Activated naive CD8-positive, alpha-beta T cell treated with anti-CD3 and anti-CD28 coated beads, Interleukin-2, amount 50 U/mL, for 16 hours (primary cell): ENCODE measurements at places on chromosomes 3 and 15.

- DNase-seq, result no peak
These were observed 10.6 kb upstream of the POU1F1 start for GRCh38 chr3:87287011-87287410.

DNA sequence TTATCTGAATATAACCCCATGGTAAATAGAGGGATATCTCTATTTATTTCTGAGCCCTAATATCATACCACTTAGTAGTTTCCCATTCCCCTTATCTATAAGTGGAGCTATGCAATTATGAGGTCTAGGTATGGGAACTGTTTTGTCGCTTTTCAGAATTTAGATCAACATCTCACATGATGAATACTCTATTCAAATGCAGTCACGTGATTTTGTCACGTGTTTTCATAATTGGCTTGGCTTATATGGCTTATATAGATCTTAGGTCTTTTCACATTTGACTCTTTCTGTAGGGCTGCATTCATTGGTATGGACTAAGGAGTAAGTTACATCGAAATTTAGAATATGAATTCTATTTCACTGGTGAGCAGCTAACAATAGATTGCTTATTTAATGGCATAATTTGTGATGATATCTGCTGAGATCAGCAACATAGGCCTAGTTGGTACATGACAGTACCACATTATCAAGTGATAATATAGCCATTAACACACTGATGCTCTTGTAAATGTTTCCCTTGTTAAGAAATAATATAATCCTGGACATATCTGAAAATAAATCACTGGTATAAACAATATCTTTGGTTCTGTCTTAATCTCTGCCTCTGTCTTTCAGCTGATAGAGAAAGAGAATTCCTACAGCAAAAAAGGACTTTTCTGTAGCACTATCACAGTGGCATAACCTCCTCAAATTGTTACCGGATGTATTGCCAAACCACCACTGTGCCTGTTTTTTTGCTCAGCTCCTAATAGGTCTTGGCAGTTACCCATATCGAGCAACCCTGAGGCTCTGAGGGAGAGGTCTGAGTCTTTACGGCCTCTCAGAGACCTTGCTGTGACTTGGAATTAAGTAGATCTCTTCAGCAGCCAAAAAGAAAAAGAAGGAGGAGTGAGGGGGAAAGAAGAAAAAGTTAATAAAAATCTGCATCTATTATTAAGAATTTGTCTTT, 357.1 kb downstream of the ZPLD1 start:
- no peak for DNase-seq

DNA sequence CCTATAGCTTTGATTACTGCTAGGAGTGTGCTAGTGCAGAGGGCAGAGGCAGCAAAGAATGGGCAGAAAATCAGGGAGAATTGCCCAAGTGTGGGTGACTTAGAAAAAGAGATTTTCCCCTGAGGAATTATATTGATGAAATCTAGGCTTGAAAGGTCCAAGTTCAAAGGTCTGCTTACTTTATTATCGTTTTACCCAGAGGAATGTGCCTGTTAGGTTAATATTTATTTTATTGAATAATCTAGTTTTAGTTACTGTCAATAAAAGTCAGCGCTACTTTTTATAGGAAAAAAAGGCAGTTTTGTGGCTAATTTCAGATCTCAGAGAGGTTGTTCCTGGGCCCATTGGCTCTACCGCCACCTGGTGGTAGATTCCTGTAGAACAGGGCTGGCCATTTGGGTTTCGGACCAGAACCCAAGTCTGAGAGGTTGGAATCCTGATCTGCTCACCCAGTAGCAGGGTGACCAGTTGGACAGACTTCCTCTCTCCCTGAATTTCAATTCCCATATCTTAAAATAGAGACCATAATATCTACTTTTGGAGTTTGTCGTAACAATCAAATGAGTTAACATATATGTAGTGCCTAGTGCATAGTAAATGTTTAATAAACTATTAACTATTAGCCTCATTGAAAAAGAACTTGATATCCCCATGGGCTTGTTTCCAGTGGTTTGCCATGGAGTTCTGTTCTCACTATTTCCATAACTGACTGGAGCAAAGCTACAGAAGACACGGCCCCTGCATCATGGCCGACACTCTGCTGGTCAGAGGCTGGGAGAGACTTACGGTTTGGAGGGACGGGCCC, 62.7 kb upstream of the ZNF148 start:
- DNase-seq, result peak; percentile 13

- DNase-seq, result no peak
These were observed 78.8 kb downstream of the BFSP2 start for GRCh38 chr3:133478624-133479023.

GRCh38 chr3:196619223-196619622, 20.3 kb upstream of the NRROS start:
- no peak for DNase-seq

DNA sequence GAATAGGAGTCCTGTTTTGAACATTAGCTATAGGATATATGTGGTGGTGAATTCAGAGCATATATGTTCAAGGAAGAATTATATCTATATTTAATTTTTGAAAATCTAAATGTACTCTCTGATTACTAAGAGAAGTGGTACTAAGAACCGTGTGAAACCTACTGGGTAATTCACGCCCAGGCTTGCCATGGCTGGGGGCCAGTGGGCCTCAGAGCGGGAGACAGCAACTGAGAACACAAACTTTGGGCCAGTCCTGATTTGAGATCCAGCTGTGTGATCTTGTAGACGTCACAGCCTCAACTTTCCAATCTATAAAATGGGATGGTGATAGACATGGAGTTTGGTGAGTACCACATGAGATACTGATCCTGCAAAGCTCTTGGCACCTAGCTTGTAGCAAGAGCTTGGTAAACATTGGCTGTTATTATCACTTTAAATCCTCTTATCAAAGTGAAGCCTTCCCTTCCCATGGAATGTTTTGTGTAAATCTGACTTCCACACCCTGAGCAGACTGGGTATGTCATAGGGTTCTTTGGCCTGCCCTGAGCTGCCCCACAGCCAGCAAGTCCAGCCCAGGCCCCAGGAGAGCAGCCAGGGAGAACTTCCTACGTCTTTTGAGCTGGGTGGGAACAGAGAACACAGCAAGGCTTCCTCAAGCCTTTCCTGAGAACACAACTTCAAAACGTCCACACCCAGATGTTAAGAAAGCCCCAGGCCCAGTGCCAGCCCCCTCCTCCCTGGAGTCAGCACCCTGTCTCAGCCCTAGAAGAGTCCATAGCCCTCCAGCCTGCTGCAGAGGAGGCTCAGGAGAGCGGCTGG, 8.2 kb upstream of the PAQR5 start:
- DNase-seq, result no peak

DNA sequence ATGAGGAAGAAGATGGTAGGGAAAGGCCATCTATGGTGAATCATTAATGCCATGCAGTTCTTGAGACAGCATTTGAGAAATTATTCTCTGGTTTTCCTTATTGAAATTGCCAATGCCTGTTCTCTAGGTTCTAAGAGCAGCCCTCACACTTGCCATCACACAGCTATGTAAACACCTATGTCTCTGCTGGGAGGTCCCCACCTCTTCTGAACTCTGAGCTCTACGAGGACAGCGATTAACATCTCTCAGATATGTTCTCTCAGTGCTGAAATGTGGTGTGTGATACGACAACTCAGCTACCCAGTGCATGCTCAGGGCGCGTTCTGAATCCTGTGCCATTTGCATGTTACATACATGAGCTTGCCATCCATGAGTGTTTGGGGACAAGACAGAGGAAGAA, 131.3 kb upstream of the CTDSPL start:
- no peak for DNase-seq

- no peak for DNase-seq
These were observed 421.4 kb downstream of the EPHA6 start for GRCh38 chr3:97235611-97236315.

DNA sequence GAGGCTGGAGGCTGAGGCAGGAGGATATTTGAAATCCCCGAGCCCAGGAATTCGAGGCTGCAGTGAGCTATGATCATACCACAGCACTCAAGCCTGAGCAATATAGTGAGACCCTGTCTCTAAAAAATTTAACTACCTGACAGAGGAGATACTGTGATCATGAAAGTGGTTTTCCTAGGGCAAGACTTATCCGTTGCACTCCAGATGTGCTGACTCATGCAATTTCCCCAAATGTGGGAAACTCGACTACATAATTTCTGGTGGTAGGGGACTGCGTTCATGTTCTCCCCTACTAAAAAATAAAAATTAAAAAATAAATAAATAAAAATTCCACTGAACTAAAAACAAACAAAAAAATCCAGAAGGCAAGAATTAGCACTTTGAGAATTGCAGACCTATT, 271.7 kb downstream of the SHQ1 start:
- no peak for DNase-seq

DNA sequence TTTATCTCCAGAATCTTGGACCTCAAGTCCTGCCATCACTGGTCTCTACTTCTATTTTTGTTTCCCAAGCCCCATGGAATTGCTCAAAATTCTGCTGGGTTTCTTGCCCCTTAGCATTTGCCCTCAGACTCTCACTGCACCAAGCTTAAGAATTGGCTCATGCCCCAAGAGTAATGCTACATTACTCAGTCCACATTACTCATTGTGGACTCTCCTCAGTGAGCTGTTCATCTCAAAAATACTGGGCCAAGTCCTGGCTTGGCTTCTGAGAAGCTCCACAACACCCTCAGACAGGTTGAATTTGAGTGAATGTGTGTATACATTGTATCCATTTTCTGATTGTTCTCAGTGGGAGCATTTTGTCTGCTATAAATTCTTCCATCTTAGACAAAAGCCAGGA, 364.4 kb upstream of the ARHGEF26 start:
- DNase-seq, result no peak

DNA sequence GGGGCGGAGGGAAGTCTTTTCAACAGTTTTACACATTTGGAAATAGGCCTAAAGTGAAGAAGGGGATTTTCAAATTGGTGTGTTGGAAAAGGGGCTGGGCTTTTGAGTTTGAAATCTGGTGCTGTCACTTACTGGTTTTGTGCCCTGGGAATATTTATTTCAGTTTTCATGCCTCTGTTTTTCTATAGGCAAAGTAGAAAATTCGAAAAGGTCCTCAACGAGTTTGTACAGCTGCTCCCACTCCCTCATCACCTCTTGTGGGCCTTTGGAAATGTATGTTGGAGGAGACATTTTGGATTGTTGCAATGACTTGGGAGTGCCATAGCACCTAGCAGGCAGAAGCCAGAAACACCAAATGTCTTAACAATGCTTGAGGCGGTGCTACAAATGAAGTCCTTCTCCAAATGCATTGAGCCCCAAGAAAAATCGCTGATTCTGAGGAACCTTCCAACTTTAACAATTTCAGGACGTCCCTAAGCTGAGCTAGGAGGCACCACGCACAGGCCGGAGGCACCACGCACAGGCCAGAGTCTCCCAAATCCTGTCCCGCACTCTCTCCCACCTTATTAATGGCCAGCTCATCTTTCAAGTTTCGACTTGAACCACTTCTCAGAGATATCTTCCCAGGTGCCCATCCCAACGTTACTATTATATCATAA, 639 bp upstream of the POLR2M start:
- DNase-seq, result no peak

DNA sequence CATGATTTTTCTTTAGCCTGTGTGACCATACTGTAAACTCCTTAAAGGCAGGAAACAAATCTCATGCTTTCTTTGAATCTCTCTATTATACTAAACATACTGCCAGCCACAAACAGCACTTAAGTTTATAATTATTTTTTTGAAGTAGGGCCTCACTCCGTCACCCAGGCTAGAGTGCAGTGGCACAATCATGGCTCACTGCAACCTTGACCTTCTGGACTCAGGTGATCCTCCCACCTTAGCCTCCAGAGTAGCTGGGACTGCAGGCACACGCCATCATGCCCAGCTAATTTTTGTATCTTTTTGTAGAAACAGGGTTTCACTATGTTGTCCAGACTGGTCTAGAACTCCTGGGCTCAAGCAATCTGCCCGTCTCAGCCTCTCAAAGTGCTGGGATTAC, 14.5 kb upstream of the SLITRK3 start:
- DNase-seq, result no peak

DNA sequence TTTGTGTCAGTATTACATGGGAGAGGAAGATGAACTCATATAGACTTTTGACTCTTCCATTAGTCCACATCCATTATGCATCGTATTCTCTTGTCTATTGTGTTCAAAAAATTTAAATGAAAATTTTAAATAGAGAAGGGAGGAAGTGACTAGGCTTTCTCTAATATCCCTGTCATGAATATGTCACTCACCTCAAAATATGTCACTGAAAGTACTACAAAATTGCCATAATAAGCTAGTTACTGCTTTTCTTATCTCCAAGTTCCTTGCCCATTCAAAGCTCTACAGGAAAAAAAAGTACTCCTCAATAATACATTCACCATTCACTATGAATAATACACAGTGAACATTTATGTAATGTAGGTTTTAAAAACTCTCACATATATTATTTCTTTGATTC, 22.3 kb upstream of the GHSR start:
- no peak for DNase-seq

- no peak for DNase-seq
These were observed 83.9 kb upstream of the PLXND1 start for GRCh38 chr3:129690406-129690805.

- DNase-seq, result no peak
These were observed 1.4 kb upstream of the CHMP2B start for GRCh38 chr3:87225659-87226058.

- DNase-seq, result no peak
These were observed 73.7 kb downstream of the CHDH start for GRCh38 chr3:53772562-53772961.

GRCh38 chr3:185764980-185765370, 59.9 kb downstream of the IGF2BP2 start:
- no peak for DNase-seq

DNA sequence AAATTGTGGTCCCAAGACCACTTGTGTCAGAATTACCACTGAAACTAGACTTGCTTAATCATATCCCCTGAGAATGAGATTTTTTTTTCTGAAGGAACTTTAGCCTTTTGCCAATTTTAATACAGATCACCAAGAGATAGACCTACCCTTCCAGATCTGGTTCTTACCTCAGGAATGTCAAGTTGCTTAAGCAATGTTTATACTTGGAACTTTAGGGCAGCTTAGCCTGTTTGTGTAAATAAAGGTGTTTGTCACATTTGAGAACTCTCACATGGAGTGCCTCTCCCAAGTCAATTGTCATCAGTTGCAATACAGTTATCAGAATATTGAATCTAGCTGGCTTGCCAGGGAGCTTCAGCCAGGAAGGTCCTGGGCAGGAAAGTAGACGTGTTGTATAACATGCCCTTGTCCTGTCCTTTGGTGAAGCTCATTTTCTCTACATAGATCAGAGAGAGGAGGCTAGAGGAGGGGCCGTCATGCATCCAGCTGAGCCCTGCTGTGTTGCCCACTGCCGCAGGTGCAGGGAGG, 3.9 kb downstream of the GPD1L start:
- DNase-seq, result no peak

- no peak for DNase-seq
These were observed 13.0 kb downstream of the FNDC3B start for GRCh38 chr3:172052405-172052804.

- DNase-seq, result no peak
These were observed 30.3 kb upstream of the TUBGCP5 start for GRCh38 chr15:23069496-23070166.

DNA sequence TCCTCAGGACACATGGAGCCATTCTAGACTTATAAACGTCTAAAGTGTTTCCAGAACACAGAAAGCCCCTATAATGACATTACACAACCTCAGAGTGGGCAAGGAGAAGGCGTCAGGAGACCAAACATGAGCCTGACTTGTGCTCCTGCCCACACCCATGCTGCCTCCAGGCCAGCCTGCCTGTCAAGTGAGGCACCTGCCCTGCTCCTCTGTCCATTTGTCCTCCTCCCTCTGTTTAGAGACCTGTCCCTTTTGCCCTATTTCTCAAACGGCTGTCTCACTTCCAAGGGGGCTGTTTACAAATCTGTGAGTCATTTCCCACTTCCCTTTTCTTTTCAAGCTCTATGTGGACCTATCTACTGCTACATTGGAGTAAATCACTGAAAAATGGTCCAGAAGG, 21.0 kb downstream of the ZDHHC3 start:
- no peak for DNase-seq
